HFFc6 (cell line): ENCODE measurements at places on chromosomes 5 and 9.

DNA sequence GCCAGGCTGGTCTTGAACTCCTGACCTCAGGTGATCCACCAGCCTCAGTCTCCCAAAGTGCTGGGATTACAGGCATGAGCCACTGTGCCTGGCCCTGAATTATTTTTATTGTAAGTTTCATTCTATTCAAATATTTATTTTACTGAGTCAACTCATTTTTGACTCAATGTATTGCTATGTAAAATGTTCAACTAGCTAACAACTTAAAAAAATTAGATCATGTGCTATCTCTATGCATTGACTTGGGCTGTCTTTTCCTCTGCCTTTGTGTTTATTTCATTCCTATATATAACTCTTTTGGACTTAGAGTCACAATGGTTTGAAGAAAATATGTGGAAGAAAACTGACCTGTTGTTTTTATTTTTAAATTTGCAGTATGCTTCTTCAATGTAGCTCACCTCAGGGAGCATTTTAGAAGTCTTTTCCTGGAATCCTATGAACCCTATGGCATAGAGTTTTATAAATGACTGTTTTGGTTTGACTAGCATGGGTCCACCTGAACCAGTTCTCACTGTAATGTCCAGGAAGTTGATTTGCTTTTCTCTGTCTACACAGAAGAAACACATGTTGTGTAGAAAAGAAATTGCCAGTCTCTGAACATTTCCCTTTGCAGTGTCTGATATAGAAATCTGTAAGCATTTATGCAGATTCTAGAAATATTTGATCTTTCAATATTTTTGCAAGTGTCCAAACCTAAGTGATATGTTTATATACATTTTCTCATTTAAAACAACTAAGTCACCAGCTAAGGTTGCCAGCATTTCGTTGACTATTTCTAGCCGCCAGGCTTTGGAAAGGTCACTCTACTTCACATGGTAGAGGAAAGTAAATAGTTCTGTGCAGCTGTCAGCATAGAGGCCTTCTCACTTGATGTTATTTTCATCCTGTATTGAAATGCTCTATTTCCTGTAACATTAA is 138.8 kb downstream of the PCSK1 start:
- DNase-seq = peak; percentile 26

DNA sequence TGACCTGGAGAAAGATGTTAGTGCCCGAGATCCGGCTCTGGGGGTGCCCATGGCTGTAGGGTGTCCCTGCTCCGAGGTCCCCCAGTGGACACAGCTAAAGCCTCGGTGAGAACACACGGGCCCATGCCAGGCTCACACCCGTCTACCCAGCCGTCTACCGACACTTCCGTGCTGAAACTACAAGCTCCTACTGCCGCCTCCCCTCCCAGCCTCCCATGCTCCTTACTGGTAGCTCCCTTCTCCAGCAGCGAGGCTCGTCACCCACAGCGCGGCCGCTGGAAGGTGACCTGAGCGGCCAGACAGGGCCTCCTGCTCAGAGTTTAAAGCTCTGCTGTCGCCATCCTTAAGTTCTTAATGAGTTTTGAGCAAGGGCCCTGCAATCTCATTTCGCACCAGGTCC is 33.2 kb upstream of the CLPTM1L start:
- DNase-seq = no peak

- DNase-seq = no peak
Measured at GRCh38 chr9:136108648-136109266, 9.9 kb downstream of the TMEM250 start.

DNA sequence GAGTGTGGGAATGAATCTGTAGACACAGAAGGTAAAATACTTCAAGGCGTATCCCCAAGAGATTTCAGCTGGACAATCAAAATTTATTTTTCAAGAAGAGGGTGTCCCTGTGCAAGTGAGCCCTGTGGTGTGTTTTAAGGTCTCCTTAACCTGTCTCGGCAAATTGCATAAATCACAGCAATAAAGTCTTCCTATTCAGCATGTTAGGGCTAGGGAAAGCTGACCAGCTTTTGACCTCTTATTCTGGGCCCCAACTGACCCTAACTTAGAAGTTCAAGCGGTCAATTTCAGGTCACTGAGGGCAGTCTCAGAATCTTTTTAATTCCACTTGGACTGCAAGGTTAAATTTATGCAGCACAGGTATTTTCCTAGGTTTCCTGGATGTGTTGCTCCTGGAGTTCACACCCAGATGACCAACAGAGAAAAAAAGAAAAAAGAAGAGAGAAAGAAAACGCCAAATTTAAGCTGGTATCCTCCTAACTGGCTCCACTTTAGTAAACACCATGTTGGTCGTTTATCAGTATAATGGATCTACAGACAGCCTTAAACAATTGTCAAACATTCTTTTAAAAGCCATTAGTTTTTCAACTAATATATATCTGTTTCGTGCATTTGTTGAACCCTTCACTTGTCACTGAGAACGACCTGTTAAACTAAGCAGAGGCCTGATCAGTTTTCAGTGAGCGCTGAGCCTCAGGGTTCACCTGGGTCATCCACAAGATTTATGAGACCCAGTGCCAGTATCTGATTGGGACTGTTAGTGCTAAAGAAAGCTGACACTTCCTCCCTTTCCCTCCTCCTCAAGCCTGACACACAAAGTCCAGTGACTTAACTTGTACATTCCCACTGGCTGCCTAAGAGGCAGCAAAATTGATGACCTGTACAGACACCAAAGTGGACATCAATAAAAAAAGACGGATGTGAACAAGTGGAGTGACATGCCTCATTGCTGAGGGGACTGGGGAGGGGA is 546.1 kb downstream of the NR2F1-AS1 start:
- no peak for DNase-seq

- DNase-seq = no peak
Measured at GRCh38 chr9:96189995-96190394, 112.0 kb downstream of the HSD17B3 start.

DNA sequence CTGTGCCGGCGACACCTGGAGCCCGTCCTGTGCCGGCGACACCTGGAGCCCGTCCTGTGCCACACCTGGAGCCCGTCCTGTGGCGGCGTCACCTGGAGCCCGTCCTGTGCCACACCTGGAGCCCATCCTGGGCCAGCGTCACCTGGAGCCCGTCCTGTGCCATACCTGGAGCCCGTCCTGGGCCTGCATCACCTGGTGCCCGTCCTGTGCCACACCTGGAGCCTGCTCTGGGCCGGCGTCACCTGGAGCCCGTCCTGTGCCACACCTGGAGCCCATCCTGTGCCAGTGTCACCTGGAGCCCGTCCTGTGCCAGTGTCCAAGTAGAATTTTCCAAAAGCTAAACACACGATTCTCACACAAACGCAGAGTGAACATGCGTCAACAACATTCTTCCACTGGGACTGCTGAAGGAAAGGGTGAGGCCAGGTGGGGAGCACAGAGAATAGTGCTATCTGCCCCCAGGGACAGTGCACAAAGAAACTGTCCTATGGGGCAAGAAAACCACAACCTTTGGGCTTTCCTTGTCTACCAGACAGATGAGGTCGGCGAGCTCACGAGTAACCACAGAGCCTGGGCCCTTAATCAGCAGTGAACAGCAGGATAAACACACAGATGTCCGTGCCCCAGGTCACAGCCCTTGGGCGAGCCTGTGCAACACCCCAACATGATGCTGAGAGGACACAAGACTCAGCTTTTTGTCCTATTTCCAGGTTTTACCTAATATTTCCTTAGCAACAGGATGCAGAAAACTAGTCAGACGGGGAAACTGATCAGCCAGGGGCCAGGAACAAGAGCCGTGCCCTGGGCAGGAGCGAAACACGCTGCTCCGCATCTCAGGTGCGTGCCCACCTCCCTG is 7.9 kb downstream of the QSOX2 start:
- DNase-seq = no peak

GRCh38 chr5:140633501-140633900 is 526 bp upstream of the CD14 start:
- no peak for DNase-seq

DNA sequence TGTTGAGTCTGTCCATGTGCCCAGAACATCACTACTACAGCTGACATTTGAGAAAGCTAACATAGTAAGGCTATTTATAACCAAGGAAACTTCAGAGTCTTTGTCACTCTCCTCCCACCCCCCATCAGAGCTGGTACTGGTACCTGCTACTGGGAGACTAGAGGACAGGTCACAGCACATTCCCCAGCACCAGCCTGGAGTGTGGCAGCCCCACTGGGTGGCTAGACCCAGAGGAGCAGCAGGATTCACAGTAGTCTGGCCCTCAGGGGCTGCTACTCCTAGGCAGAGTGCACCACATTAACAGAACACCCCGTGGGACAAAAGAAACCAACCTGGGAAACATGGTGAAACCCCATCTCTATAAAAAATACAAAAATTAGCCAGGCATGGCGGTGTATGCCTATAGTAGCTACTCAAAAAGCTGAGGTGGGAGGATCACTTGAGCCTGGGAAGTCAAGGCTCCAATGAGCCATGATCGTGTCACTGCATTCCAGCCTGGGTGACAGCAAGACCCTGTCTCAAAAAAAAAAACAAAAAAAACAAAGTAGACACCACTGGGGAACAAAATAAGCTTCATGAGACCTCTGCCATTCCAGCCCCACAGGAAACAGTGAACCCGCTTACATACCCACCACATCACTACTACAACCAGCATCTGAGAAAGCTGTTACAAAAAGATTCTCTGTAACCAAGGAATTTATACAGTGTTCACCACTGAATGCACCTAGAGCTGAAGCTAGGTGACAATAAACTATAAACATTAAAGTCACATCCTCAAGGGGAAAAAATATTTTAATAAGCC is 26.3 kb upstream of the PTGER4 start:
- DNase-seq = no peak

- peak; percentile 18 for DNase-seq
Measured at GRCh38 chr9:81964218-81965171, 21.2 kb downstream of the SPATA31D3 start.

- no peak for DNase-seq
Measured at GRCh38 chr5:154626876-154627557, 128.2 kb upstream of the LARP1 start.

- no peak for DNase-seq
Measured at GRCh38 chr5:68134033-68134668, 81.4 kb upstream of the PIK3R1 start.

GRCh38 chr9:121529237-121529987 is 29.8 kb upstream of the GGTA1 start:
- DNase-seq = peak; percentile 93

- DNase-seq = no peak
Measured at GRCh38 chr5:96440185-96440538, 7.1 kb upstream of the PCSK1 start.

GRCh38 chr5:56829137-56829908 is 14.0 kb downstream of the MAP3K1 start:
- DNase-seq = no peak
